Muscle of back (tissue), 13 donors: ENCODE measurements at places on chromosomes 6 and 20.

GRCh38 chr20:32462900-32463641, 104.9 kb downstream of the ASXL1 start:
- no peak for DNase-seq

GRCh38 chr20:47760686-47761481, 24.4 kb downstream of the SULF2 start:
- no peak for DNase-seq

DNA sequence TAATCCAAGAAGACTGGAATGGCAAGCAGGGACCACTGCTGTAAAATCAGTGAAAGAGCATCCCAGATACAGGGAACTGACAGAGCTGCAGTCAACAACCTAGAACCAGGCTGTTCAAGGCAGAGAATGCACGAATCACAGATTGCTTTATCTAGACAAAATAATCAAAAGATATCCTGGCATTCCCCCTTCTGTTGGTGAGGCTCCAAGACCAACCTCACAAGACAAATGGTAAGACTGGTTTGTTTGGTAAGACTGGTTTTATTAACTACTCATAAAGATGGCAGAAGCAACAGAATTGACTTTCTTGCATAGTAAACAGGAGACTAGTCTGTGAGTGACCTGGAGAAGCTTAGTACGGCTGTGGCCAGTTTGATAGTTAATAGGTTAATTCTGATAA, 88.8 kb upstream of the AHI1 start:
- no peak for DNase-seq

- DNase-seq: no peak
These were observed 10.0 kb downstream of the MBOAT1 start for GRCh38 chr6:20202324-20202658.

GRCh38 chr6:12327391-12327790, 37.2 kb downstream of the EDN1 start:
- DNase-seq: no peak

DNA sequence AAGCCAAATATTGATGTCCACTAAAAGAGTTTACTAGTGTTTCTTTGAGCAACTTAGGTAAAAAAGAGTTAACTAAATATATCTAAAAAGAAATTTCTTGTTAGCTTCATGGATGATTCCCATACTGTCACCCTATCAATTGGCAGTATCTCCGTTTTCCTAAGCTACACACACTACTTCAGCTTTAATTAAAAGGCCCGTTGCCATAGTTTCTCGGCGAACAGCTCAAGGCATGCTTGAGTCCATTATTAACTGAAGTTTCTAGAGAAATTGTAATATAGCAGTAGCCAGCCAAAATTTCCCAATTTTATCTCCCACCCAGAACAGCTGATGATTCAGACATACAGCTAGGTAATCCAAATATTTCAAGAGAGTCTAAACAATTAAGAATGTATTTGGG, 20.0 kb upstream of the BEND6 start:
- DNase-seq: no peak

- DNase-seq: no peak
These were observed 42.4 kb downstream of the HDDC2 start for GRCh38 chr6:125259354-125259736.

DNA sequence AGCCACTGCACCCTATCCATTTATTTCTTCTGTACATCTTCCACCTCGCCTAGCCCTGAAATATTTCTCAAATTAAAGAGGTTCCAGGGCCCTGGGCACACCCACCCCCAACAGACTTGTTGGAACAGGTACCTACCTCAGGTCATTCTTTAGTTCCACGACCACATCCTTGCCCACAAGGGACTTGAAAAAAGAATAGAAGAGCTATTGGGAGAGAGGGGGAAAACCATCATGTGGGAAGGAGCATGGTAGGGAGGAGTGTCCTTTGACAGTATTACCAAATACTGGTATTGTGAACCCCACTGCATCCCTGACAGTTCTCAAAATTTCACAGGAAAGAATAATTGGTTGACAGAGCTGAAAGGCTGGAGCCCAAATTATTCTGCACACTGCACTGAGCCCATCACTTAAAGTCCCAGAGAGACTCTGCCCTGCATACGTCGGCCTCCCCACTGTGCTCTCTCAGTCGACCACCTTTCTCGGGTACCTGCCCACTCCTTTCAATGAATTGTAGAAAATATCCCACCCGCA, 762 bp downstream of the LSM2 start:
- DNase-seq: no peak

- DNase-seq: peak; percentile 66
These were observed 19.4 kb upstream of the TUBB2A start for GRCh38 chr6:3176562-3177355.

- peak; percentile 80 for DNase-seq
These were observed 391.9 kb downstream of the CD109 start for GRCh38 chr6:74087899-74088298.

- DNase-seq: no peak
These were observed 523.7 kb upstream of the SLC35B3 start for GRCh38 chr6:8958894-8959511.

DNA sequence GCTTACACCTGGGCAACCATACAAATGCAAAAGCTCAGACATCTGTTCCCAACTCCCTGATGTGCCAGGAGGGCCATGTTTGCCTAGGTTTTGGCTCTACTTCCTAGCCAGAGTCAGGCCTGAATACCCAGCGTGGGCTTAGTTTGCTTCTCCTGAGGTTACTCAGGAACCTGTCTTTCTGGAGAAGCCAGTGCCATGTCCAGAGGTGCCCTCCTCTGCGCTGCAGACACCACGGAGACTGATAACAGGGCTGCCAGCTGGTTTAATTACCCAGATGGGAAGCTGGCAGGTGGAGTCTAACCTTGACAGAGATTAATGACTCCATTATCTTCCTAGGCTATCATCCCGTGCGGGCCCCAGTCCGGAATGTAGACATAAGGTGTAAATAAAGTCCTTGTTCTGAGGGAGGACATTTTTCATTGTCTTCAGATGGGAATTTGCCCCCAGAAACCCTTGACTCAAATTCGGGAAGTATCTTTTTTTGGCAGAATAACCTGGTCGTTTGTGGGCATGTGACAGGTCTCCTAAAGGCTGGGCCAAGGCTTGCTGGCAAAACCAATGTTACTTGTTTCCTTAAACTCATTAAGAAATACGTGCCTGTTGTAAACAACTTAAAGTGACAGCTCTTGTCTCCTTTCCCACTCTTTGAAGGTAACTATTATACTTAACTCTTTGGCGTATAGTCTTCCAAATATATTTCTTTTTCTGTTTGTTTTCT, 29.2 kb upstream of the ZNFX1 start:
- DNase-seq: no peak

- peak; percentile 51 for DNase-seq
These were observed 7.2 kb upstream of the TRIB3 start for GRCh38 chr20:373171-373890.

DNA sequence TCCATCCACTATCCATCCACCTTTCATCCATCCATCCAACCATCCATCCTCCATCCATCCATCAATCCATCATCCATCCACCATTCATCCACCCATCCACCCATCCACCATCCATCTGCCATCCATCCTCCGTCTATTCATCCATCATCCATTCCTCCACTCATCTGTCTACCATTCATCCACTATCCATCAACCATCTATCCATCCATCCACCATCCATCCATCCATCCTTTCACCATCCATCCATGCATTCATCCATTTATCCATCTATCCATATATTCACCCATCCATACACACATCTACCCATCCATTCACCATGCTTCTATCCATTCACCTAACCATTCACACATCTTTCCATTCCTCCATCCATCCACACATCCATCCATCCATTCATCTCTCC, 207.0 kb upstream of the CDH4 start:
- no peak for DNase-seq

DNA sequence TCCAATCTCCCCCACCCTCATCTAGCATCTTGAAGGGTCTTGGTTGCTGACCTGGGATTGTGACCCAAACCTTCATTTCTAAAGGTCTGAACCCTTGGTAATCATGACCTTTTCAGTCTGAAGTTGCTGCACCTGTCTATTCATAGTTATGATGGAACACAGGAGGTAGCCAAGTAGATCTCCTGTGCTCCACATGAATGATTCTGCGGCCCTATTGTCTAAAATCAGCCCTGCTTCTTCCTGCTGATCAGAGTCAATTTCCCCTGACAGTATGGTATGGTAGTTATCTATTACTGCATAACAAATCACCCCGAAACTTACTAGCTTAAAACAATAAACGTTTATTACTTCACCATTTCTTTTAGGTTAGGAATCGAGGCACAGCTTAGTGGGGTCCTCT, 9.0 kb downstream of the OR2B6 start:
- no peak for DNase-seq

DNA sequence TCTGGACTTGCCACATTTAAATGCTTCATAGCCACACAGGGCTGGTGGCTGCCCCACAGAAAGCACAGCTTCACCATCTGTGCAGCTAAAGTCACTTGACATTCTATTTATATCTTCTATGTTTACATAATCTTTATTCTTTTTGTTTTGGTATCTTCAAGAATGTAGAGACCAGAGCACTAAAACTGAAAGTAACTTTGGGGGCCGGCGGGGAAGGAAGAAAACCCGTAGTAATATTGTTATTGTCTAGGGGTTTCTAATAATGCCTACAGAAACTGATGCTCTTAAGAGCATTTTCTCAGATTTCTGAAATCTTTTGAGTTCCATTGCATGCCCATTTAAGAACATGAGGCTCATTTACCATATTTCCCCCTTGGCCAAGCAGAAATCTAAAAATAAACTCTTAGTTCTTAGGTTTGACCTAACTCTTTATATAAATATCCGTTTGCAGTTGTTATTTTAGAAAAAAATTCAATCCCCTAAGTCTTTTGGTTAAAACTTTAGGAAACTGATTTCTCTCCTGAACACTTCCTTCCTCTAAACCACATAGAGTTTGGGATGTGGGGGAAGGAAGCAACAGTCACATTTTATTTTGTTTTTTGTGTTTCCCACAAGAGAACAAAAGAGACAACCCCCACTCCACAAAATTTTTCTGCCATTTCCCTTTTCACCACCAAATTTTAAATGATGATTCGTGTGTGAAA, 207.6 kb downstream of the OGFRL1 start:
- no peak for DNase-seq

- DNase-seq: no peak
These were observed 19.2 kb upstream of the HAO1 start for GRCh38 chr20:7959484-7959883.

GRCh38 chr6:108699290-108700041, 138.7 kb downstream of the FOXO3 start:
- DNase-seq: peak; percentile 66

- DNase-seq: no peak
These were observed 87.3 kb upstream of the SLC22A16 start for GRCh38 chr6:110563711-110564110.

- DNase-seq: no peak
These were observed 232.8 kb downstream of the GRIK2 start for GRCh38 chr6:101626269-101626668.

- DNase-seq: no peak
These were observed 77.7 kb upstream of the OLIG3 start for GRCh38 chr6:137571854-137572253.

DNA sequence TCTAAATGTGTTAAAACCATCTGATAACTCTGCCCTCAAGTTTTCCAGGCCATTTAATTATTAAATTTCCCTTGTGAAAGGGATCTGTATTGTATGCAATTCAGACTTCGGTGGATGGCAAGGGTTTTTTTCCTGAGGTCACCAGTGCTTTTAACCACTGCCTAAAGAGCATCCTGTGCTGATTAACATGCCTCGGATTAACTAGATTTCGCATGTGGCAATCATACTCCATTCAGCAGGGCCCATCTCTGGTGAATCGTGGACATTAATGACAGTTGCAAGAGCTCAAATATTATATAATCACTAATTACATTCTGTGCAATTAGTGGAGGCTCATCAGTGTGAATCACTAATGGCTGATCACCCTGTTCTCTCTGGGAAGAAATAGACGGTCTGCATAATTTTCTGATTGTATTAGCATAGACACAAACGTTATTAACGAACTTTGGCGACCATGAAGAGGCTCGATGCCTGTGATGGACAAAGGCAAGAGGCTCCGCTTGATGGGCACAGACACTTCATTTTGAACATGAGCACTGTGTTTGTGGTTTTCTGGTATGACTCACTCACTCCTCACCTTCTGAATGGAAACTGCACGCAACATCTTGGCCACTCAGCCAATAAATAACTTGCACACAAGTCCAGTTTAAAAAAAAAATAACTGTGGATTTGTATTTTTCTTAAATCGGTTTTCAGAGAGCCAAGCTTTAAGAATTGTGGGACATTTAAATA, 31.4 kb downstream of the LINC00237 start:
- no peak for DNase-seq

DNA sequence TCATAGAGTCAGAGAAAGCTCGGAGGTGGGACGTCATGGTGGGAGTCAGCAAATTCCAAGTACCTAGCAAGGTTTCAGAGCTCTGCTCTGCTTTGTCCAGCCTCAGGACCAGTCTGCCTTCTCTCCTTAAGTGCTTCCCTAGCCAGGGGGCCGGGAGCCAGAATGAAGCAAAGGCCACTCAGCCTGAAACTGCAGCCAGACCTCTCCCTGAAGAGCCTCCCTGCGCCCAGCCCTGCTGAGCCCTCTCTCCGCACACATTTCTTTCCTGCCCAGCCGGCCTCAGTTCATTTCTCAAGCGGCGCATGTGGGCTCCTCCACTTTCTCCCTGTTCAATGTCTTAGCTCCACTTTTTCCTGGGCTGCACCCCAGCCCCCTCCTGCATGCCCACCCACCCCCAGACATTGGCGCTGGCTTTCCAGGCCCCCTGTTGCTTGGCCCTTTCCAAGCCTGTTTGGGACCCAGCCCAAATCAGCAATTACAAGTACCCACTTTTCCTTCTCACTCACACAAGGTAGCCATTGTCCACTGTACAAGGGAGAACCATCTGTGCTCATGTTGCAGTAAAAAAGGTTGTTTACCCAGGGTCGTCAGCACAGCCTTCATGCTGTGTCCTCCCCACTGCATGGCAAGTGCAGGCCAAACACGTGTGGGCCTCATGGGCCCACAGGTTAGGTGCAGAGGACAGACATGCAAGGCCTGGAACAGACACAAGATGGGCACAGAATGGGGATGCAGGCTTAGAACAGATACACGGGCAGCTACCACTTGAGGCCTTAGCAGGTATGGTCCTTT, 147.1 kb downstream of the MRPL14 start:
- no peak for DNase-seq

DNA sequence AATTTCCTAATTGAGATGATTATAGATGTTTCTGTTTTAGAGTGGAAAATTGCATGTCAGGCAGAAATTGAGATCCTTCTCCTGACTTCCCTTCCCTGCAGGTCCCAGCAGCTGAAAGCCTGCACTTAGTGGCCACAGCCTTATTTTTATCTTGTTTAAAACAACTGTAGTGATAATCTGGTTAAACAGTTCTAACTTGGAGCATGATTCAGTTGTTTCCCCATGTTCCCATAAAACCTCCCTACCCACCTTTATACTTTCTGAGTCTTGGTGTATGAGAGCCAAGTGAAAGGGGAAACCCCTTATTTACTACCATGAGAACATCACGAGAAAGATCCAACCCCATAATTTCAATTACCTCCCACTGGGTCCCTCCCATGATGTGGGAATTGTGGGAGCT, 195.2 kb downstream of the SLC16A10 start:
- no peak for DNase-seq

DNA sequence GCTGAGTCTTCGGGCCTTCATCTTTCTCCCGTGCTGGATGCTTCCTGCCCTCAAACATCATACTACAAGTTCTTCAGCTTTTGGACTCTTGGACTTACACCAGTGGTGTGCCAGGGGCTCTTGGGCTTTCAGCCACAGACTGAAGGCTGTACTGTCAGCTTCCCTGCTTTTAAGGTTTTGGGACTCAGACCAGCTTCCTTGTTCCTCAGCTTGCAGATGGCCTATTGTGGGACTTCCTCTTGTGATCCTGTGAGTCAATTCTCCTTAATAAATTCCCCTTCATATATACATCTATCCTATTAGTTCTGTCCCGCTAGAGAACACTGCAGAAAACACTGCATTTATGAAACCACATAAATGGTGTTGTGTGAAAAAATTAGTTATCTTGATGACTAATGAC, 13.9 kb upstream of the BCLAF1 start:
- DNase-seq: no peak
